Fibroblast of skin of back (primary cell): ENCODE measurements at places on chromosomes 3 and 15.

GRCh38 chr15:97861529-97862260 lies 98.8 kb upstream of the ARRDC4 start:
- no peak for DNase-seq

GRCh38 chr3:133377396-133377795 lies 22.5 kb upstream of the BFSP2 start:
- peak; percentile 64 for DNase-seq

GRCh38 chr3:49263159-49263889 lies 13.7 kb downstream of the C3orf62 start:
- no peak for DNase-seq

- no peak for DNase-seq
These were observed 122.7 kb downstream of the PGPEP1L start for GRCh38 chr15:98884894-98885293.

GRCh38 chr3:18424729-18425640 lies at the start of gene SATB1:
Gene SATB1 (minus strand): TSS chr3:18425339. CDS start chr3:18420967, 4,372 bp downstream.
- peak; percentile 66 for DNase-seq

DNA sequence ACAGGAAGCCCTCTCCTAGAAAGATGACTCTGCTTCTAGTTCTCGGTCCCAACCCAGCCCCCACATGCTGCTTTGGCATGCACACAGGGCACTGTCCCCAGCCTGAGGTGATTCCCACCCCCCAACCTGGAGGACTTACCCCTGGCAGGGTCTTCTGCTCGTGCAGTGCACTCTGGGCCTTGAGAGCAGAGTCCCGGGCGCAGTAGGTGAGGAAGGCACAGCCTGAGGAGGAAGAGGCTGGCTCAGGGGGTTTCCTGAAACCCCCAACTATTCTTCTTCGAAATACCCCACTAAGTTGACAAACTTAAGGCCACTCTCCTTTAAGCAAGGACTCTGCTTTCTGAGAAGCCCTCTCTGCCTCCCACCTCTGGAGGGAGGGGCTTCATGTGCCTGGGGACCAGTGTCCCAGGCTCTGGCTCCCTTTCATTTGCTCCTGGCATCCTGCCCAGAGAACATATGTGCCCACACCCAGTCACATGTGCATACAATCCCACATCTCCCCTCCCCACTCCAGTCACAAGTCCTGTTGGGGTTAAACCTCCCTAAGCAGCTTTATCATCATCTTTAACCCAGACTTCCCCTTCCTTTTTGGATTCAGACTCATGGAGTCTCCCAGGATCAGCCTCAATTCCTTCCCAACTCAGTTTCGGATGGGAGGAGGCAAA lies 4.1 kb downstream of the CELF6 start:
- DNase-seq, result no peak

DNA sequence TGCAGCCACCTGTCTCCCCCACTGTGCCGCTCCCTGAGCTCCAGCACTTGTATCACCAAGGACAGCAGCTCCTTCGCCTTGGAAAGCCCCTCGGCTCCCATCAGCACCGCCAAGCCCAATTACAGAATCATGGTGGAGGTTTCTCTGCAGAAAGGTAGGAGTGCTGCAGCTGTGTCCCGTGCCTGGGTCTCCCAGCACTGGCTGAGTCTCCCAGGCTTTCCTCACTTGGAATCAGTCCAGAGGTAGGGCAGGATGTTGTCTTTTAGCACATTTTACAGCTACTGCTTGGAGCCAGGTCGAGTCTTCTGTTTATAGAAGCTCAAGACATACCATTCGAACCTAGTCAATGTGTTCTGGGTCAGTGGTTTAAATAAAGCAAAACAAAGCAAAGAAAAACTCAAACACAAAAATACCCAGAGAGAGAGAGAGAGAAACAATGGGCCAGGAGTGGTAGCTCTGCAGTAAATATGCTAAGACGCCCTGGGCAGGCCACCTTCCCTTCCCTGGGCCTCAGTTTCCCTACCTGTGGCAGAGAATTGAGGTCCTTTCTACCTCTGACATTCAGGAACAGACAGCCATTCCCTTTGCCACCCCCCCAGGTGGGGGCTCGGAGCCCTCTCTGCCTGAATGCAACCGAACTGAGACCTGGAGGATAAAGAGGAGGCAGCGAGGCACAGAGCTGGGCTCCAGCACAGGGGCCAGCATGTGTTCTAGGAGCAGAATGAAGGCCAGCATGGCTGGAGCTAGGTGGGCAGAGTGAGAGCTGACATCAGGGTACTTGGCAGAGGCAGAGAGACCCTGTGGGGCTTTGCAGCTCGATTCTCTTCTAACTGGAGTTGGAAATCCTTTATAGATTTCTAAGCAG lies 44.1 kb downstream of the STARD5 start:
- DNase-seq, result peak; percentile 68

DNA sequence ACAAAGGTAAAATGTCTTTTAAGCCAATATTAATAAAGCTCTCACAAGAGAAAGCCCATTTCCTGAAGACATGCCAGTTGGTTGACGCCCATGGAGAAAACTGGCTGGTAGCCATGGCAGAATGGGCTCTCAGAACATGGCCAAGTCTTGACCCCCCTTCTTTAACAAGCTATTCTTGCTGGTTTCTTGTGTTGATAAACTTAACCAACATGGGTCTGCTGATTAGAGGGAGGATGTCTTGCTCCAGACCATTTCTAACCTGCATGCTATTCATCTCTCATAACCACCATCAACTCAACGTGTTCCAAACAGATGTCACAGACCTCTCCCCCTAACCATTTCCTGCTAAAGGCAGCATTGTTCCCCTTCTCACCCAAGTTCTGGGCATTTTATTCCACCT lies 25.7 kb downstream of the NTRK3 start:
- DNase-seq, result no peak
